Caudate nucleus (tissue), 63 donors: ENCODE measurements at places on chromosomes 5 and 9.

- DNase-seq, result no peak
These were observed 500 bp upstream of the CREBRF start for GRCh38 chr5:173055722-173055982.

DNA sequence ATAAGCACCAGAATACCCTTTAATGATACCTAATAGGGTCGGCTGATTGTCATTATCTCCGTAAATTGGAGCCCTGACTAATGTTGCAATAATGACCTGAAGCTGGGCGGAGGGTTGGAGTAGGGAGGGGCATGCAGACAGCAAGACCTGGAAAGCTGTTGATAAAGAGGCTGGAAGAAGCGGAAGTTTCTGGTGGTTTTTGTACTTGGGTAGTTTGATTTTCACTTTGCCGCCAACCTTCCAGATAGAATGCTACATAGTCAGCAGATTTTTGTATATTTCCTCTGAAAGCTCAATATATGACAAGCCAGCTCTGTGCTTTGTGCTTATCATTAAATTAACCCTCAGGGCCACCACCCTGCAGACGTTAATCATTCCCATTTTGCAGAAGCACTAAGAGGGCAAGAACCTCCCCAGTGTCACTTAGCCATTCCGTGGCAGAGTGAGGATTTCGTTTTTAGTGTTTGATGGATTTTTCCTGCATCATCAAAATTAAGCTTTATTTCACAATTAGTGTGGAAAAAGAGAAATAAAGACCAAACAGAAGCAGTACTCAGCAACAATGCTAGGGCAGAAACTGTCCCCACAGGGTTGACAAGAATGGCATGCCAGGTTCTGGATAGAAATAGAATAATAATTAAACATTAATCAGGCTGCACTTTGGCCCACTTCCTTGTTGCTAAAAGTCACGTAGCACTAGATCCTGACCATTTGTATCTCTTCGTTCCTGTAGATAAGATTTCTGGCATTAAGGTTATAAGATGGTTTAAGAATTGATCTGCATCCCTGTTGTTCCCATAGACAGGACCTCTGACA lies 34.7 kb downstream of the DIRAS2 start:
- DNase-seq, result no peak

GRCh38 chr9:114002986-114003350 lies 75.1 kb downstream of the AMBP start:
- DNase-seq, result no peak

DNA sequence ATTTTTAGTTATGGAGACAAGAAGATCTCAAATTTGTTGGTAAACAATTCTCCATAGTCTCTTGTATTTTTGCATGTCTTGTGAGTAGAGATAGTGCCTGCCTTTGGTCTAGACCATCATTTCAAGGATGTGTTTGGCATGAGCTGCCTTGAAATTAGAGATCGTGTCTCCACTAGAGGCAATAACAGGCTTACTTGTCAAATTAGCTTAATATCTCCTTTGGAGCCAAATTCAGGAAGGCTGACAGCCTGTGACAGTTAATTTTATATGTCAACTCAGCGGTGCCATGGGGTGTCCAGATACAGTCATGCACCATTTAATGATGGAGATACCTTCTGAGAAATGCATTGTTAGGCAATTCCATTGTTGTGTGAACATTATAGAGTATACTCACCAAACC lies 24.8 kb upstream of the PRDM9 start:
- no peak for DNase-seq

DNA sequence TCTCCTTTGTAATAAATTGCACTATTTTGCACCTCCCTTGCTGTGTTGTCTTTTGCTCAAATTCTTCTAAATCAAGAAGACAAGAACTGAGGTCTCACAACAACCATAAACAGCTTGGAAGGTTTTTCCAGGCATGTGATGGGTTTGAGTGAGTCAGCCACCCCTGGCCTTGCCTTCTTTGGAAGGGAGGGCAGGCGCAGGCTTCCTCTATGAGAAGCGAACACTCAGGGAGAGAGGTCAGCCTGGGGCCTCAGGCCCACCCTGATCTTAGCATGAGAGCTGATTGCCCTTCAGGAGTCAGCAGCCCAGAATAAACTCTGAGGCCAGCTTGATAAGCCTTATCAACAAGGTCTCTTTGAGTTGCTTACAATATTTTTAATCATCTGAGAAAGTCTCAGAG lies 31.6 kb downstream of the S1PR3 start:
- DNase-seq, result no peak

- no peak for DNase-seq
These were observed 5.1 kb downstream of the SPAAR start for GRCh38 chr9:35914301-35914807.

DNA sequence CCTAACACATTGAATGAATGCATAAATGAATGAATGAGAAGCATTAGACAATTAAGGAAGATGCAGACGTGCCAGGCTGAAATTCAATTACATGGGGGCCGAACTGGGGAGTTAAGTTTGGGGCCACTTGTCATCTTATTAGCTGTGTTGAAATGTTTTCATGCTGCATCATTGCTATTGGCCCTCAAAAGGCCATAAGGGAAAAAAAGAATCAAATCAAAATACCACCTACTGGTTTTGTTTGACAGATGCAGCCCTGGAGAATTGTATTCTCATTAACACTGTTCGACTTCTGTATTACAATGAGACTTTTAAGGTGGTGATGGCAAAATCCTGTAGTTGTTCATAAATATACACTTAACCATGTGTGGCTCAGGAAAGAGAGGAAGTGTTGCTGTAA lies 38.4 kb downstream of the UBE2QL1 start:
- no peak for DNase-seq

GRCh38 chr9:92954049-92954861 lies 6.9 kb downstream of the FGD3 start:
- DNase-seq, result no peak

DNA sequence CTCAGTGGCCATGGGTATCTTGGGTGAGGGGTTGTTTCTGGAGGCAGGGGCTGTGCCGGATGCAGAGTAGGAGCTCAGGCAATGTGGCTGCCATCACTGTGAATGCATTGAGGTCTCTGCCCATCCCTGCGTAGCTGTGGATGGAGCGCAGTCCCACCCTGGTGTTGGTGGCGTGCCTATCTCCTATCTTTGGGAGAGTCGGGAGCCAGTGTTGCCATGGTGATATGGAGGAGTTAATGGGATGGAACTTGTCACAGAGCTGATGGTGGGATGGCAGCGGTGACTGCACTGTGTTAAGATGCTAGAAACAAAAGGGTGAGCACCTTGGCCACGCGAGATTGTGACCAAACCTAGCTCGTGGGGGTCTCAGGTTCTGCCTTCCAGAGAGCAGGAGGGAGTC lies 197.3 kb downstream of the MELK start:
- DNase-seq, result peak; percentile 9

DNA sequence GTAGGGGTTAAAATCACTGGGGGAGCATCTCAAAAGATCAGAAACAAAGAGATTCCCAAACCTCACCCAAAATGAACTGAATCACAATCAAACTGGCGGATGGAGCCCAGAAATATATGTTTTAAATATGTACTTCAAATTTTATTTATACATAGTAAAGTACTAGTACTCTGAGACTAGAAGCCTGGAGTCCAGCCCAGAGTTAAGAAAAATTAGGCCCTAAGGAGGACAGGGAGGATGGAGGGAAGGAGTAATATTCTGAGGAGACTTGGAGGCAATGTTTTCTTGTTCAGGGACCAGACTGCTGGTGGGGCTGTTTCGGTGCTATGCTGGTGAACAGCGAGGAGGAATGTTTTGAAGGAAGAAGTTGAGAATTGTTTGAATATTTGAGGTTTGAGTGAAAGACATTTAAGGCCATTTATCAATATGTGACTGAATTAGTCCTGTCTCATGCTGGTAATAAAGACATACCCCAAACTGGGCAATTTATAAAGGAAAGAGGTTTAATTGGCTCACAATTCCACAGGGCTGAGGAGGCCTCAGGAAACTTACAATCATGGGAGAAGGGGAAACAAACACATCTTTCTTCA lies 552.4 kb upstream of the DAB2 start:
- no peak for DNase-seq

DNA sequence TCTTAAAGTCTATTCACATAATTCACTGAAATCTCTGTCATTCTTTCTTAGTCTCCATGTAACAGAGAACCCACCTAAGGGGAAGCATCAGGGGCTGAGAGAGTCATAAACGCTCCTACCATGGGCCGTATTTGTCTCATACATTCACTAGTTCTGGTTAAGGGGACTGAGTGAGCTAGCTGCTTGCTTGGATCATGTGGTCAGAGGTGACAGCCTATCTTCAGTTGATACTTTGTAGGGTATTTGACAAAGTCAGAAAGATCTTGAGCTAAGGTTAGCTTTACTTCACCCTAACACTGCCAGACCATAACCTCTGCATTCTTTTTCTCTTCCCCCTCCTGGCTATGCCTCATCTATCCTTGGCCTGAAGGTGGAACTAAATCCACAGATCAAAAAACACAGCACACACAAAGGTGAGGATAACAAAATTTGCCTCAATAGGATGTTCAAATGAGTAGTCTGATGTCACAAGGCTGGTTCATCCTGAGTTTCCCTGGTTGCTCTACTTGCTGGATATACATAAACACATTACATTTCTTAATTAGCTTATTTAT lies 66.5 kb downstream of the MARCHF3 start:
- no peak for DNase-seq

DNA sequence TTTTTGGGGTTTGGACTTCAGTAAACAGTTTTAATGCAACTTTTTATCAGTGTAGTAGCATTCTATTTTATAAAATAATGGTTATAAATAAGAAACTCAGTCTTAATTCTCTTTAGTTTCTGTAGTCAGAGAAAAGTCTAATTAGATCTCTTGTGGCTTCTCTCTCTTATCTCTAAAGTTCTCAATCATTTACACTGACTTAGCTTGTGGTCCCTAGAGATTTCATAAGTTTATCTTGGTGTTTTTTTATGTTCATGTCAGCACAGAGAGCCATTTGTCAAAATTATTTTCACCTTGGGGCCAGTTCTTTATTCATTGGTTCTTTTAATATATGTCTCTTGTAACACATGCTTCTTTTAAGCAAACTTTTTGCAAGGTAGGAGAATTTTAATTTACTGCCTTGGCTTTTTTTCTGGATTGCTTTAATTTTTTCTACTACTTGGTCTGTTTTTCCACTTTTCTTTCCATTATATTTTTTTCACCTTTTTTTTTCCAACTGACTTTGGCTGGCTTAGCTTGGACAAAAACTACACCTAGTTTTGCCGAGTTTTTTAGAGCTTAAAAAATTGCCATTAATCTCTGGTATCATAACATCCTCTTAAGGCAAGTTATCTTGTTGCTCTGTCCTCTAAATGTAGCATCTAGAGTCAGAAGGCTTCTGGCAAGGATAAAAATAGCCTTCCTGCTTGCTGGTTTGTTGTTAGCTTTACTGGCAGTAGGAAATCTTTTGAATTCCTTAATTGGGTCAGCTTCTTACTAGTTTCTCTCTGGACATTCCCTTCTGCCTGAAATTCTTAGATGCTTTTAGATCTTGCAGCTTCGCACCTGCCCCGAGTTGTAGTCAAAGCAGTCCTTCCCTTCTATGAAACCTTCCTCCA lies 35.3 kb downstream of the CPEB4 start:
- DNase-seq, result no peak

DNA sequence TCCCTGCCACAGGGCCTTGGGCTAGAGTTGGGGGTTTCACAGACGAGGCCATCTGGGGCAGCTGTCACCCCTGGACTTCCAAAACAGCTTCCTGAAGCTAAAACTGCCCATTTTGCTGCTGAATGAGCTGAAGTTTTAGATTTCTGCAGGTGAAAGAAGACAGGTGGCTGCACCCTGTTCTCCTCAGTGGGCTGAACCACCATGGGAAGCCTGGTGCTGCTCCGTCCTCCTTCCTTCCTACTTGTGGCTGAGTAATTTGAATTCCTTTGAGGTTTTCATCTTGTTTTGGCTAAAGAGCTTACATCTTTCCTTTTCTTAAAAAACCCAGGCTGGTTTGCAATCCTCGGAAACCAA lies 5.3 kb downstream of the NKD2 start:
- no peak for DNase-seq

GRCh38 chr9:69590266-69590665 lies 81.9 kb downstream of the APBA1 start:
- DNase-seq, result no peak

DNA sequence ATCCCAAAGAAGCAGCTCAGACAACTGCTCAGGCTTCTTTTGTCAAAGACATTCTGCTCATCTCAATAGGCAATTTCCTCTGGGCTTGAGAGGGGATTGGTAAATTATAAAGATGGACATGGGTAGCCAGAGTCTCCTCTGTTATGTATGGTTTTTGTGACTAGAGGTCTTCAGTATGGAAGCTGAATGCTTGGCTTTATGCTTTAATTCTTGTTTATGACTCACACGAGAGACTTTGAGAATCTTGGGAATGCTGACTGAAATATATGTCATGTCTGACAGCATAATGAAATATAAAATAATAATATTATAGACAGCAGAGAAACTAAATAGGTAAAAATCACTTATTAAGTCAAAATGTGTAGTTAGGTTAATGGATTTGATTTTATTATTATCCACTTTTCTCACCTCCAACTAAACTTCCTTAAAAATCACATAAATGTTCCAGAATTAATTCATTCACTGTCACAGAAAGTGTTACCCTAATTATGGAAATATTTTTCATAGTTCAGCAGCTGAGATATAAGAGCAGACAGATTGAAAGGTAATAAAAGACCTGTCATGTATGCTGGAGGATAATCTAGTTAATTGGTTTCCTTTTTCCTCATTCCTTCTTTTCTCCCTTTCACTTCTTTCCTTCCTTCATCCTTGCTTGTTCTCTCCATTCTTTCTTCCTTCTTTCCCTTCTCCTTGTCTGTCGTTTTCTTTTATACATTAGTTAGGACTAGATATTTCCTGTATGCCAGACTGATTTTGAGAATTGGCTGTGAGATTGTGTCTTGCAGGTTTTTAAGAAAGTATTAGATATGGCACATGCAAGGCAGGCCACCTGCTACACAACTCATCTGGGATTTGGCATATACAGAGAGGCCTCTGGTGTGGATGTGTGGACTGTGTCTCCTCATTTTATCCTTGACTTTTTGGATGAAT lies 1866.1 kb upstream of the NUDT12 start:
- no peak for DNase-seq

DNA sequence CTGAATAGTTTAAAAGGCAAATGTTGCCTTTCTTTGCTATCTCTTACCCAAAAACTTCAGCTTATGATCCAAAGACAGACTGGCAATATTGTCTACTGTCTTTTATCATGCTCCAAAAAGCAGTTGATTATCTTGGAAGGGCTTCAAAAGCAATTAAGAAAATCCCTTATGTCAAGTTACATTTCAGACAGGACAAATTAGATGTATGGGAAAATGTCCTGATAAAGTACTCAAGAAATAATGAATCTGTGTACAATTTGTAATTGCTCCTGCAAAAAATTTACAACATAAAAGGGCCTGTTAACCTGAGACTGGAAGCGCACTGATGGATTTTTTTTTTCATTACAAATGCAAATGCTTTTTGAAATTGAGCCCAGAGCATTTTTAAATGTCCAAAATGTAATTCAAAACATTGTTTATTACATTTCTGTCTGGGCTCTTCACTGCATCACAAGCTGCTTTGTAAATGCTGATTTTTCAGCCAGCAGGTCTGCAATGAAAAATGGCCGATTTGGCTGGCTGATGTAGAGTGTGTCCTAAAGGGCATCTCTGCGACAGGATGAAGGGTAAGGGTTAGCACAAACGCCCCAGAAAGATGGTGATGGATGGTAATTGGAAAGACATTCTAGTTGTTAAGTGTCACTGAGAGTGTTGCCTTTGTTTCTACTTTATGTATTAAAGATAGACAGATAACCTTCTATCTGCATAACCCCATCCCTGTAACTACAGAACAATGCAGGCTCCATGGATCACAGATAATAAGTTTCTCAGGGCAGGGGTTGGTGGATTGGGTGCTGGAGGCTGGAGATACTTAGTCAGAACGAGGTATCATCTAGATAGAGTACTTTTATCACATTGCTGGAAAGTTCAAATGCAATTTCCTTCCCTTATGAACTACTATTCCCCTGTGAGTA lies 27.0 kb downstream of the MAT2B start:
- no peak for DNase-seq
